Naive thymus-derived CD8-positive, alpha-beta T cell (primary cell): ENCODE measurements at places on chromosomes 16 and 17. TPM values are rescaled to one million over a fixed set of nuclear protein-coding genes. Genes with fewer than 3 reads are reported as not detected.

GPS1 gene
- 91.4 TPM for total RNA-seq

ZNF423 gene
- total RNA-seq: not detected

C16orf86 gene
- total RNA-seq: 6.1 TPM

FASN gene
- total RNA-seq: 28.3 TPM

SOCS7 gene
- total RNA-seq: 19.8 TPM
